ENCODE measurements at places on chromosomes 2 and 18.
A peak's percentile ranks its signal among the peaks of the same experiment; 100 is the strongest.

GRCh38 chr2:178227187-178227586 lies 32.9 kb downstream of the OSBPL6 start:
- DNase-seq = no peak

DNA sequence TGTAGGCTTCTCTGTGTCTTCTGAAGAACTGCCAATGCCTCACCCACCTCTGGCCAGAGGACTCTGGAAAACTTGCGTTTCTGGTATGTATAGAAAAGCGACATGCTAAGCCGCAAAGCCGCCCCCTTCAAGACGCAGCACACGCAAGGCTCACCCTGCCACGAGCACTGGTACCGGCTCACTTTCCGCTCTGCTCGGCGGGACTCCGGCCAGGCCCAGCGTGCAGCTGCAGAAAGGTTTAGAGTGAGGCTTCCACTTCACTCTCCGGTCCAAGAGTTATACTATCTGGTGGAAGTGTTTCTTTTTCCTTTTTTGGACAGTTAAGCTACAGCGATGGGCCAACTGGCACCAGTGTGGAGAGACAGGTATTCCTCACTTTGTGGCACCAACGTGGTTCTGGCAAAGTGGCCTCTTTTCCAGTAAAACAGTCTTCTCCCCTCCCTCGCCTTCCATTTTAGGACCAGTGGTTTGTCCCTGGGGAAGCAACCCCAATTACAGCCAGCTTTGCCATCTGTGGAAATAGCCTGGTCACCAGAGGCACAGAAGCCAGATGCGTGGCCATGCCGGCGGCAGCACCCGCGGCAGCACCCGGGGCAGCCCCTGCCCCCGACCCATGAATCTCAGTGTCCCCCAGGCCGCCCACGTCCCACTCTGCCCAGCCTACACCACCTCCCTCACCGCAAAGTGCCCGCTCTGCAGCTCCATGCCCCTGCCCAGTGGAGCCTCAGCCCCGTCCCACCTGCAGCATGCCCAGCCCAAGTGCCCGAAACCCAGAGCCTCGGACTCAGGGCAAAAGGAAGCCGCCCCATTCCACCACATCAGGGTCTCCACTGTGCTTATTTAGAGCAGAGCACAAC lies 91.6 kb upstream of the CTDP1 start:
- no peak for DNase-seq

DNA sequence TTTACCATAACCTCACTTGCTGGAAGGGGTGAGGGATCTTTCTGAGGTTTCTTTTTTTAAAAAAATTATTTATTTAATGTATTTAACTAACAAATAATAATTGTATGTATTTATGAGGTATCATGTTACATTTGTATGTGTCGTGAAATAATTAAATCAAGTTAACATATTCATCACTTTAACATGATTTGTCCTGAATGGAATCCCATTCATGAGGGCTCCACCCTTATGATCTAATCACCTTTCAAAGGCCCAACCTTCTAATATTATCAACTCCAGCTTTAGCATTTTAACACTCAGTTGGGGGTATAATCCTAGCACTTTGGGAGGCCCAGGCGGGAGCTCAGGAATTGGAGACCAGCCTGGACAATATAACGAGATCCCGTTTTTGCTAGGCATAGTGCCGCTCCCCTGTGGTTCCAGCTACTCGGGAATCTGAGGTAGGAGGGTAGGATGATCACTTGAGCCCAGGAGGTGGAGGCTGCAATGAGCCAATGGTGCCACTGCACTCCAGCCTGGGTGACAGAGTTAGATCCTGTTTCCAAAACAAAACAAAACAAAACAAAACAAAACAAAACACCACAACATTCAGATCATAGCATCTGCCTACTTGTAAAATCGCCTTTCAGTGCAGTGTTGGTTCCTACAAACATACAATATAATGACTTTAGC lies 1.1 kb upstream of the TAF4B start:
- DNase-seq = no peak

GRCh38 chr2:112724591-112725525 lies 4.0 kb downstream of the NT5DC4 start:
- no peak for DNase-seq

GRCh38 chr18:35642802-35643201 lies 61.3 kb downstream of the GALNT1 start:
- no peak for DNase-seq

DNA sequence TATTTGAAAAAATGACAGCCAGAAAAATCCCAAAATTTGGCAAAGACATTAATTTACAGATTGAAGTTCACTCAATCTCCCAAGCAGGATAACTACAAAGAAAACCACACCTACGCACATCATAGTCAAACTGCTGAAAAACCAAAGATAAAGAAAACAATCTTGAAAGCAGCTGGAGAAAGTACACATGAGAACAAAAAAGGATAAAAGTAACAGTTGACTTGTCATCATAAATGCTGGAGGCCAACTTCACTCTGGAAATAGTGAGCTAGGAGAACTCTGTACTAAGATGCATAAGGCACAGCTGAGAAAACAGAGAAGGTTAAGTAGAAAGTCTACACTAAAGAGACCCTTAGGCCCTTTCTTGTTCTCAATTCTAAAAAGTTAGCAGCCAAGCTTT lies 73.1 kb downstream of the TLK1 start:
- no peak for DNase-seq

- no peak for DNase-seq
Observed at GRCh38 chr2:25372405-25373268, 30.9 kb upstream of the DNMT3A start.

- no peak for DNase-seq
Observed at GRCh38 chr2:85787282-85787980, 33.6 kb downstream of the ATOH8 start.

GRCh38 chr2:191304939-191305875 lies 60.0 kb downstream of the MYO1B start:
- no peak for DNase-seq

- DNase-seq = no peak
Observed at GRCh38 chr2:174561283-174561971, 36.2 kb downstream of the WIPF1 start.

- DNase-seq = no peak
Observed at GRCh38 chr2:24147364-24147763, 24.1 kb downstream of the FAM228B start.

DNA sequence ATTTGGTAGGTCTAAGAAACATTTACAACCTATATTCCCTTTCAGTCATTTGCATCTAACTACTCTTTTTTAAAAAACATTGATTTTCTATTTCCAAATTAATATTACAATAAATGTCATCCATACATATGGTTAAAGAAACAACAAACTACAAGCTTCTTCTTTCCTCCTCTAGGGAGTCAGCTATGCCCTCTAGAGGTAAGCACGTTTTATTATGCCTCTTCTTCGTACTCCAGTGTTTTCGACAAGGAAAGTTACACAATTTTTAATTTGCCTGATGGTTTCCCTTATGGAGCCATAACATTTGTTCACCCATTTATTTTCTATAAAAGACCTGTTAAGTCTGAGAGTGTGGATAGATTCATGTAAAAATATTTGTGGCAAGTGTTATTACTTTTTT lies 183.4 kb upstream of the CDH7 start:
- peak; percentile 2 for DNase-seq

DNA sequence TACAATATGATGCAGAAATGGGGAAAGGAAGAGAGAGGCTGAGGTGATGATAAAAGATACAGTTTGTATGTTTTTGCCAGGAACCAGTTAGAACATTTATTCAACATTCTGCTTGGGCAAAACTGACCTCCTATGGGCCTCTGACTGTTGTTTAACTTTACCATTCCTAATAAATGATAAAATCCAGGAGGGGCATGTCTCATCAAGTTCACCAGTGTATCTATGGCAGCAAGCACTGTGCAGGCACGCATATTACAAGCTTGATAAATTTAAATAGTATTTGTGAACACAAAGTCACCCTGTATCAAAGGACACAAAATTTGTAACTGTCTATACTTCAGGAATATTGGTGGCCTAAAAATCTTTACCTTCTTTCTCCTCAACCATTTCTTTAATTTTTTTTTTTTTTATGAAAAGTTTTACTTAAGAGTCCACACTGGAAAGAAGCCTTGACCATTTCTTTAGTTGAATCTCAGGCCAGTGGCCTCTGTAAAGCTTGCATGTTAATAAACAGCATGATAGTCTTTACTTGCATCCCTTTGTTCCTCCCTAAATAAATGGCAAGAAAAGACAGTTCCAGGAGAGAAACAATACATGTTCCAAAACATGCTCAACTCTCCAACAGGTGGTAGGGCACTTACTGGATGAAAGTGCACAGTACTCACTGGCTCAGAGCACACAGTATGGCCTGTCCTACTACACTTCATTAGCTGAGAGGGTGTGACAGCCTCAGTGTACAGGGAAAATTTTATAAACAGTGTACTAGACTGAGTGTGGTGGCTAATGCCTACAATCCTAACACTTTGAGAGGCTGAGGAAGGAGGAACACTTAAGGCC lies 52.3 kb downstream of the SOS1 start:
- DNase-seq = no peak

- no peak for DNase-seq
Observed at GRCh38 chr18:21722687-21723086, 17.9 kb upstream of the MIB1 start.

- no peak for DNase-seq
Observed at GRCh38 chr2:50607721-50608120, 424.2 kb downstream of the NRXN1 start.

GRCh38 chr18:23619388-23619881 lies 33.1 kb upstream of the NPC1 start:
- no peak for DNase-seq

DNA sequence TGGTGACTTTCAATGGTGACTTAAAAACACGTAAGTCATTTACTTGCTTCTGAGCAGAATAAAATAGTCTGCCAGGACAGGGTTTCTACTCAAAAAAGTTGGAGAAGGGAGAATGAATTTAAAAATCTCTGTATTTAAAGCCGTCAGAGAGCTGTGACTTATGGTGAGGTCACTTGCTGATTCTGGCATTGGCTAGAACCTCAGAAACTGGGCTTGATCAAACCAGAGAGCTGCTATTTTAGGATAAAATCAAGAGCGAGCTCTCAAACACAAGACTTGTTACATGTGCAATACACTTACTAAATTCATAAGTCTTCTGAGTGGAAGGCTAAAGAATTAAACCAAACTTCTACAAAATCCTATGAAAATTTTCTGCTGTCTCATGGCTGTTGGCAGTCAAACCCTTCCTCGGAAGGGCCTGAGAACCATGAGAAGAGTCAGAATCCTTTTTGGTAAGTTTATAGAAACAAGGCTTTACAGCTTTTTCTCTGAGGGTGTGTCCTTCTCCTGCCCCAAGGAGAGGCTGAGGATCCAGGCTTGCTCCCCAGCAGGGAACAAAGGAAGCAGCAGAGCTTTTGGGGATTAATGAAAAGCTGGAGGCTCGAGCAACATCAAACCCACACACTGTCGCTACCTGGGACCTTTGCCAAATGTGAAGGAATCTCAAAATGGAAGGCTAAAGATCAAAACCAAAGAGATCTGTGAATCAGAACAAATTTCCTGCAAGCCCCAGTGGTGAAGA lies 816.4 kb downstream of the SOCS6 start:
- DNase-seq = no peak

- DNase-seq = no peak
Observed at GRCh38 chr2:144516411-144516980, 3.4 kb downstream of the ZEB2 start.

- DNase-seq = no peak
Observed at GRCh38 chr2:55063713-55064323, 13.6 kb upstream of the RTN4 start.

- no peak for DNase-seq
Observed at GRCh38 chr18:3931542-3932112, 481.7 kb downstream of the TGIF1 start.

- no peak for DNase-seq
Observed at GRCh38 chr18:76437011-76437410, 58.0 kb downstream of the ZNF516 start.

GRCh38 chr2:143312441-143312840 lies 183.2 kb downstream of the ARHGAP15 start:
- DNase-seq = no peak

GRCh38 chr2:104358122-104358521 lies 495.8 kb upstream of the POU3F3 start:
- no peak for DNase-seq

DNA sequence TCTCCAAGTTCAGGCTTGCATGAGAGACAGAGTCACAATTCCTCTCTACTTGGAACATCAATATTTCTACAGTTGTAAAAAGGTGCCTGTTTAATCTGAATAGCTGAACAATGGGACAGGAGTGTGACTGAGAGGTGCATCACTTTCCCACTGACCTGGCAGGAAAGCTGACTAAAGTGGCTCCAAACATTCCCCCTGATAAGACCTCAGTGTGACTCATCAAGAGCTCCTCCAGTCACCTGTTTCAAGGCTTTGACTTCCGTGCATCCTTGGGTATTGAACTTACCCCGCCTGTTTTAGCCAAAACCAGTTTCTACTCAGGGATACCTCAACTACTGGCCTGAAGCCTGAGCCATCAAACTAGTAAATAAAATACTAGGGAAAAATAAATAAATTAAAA lies 453.9 kb upstream of the DDX18 start:
- DNase-seq = no peak

DNA sequence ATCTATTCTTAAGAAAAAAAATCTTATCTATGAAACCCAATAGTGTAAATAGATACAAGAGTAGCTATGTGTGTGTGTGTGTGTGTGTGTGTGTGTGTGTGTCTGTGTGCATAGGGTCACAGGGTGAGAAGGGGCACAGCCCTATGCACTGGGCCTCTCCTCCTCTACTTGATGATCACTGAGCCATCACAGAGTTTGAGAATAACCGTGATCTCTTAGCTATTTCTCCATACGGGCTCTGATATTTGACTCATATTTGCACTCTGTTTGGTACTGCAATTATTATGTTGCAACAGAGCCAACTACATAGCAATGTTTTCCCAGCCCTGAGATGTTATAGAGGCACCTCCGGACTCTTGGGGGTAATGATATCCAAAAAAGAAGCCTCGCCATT lies 28.8 kb upstream of the SLC40A1 start:
- DNase-seq = no peak

GRCh38 chr2:19038071-19039015 lies 320.1 kb downstream of the OSR1 start:
- DNase-seq = no peak

- no peak for DNase-seq
Observed at GRCh38 chr2:142218471-142218870, 87.7 kb upstream of the LRP1B start.

DNA sequence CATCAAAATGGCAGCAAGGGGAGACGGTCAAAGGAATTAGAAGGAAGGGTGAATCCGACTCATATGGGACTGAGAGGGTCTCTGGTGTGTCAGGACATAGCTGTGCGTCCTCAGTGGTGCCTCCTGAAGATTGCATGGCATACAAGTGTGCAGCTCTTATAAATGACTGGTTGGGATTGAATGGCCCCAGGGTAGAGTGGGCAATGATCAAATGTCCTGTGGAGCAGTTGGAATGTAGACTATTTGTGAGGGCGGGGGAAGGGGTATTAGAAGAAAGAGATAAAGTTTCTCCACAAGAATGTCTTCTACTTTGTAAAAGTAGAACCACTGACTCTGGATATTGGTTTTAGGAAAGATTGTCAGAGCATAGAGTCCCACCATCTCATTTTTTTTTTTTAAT lies 24.6 kb downstream of the CTLA4 start:
- no peak for DNase-seq

GRCh38 chr2:11836647-11837219 lies 90.3 kb downstream of the LPIN1 start:
- no peak for DNase-seq

Measured in NCI-H1417 (cell line).